ENCODE measurements at places on chromosomes 5 and 9.

GRCh38 chr5:169448826-169449225 is 134.7 kb upstream of the SPDL1 start:
- DNase-seq = no peak

- DNase-seq = peak; percentile 79
Observed at GRCh38 chr9:136095070-136096058, at the start of gene NACC2. Gene NACC2 (minus strand): TSS chr9:136095289. CDS start chr9:136050521, 44,768 bp downstream.

- peak; percentile 98 for DNase-seq
Observed at GRCh38 chr9:36029765-36030528, 6.8 kb upstream of the RECK start.

GRCh38 chr9:114070188-114071103 is 7.7 kb downstream of the AMBP start:
- DNase-seq = no peak

DNA sequence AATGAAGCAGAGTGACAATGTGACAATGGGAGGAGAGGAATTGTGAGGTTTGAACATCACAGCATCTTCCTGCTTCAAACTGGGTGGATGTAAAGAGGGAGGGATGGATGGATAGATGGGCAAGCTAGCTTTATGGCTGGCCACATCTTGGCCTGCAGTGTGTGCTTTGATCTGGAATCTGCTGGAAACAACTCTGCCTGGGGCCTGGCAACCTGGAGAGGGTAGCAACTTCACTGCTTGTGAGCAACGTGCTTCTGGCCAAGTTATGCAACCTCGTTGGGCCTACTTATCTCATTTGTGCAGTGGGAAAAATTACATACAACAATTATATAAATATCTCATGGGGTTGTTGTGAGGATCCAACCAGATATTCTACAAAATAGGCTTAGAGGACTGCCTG is 5.3 kb downstream of the IL9 start:
- no peak for DNase-seq

DNA sequence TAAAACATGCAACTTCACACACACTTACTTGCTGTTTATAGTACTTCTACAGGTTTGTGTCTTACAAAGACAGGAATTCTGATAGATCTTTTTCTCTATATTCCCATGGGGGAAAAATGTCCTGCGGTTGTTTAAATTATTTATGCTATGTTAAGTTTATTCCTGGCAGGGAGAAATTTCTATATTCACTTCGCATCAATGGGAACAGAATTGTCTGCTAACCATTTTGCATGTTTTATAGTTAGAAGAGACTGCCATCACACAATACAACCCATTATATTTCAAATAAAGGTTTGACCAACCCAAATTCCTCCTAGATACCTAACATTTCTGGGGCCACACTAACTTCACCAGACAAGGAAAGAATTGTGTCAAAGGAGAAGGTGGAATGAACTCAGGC is 110.0 kb upstream of the PRR16 start:
- no peak for DNase-seq

DNA sequence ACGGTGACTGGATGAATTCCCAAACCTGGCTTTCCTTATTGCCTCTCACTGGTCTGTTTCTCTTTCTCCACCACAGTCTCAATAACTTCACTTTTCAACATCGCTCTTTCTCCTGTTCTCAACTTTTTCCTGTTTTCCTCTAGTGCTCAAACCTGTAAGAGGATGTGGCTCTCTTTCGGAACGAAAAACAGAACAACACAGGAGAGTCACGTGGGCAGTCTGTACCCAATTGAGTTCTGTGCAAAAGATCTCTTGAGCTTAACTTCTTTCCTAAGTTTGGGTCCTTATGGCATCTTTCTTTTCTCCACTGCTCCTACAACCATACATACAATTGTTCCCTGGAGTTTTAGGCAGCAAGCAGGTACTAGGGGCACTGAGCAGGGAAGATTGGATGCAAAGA is 8.9 kb downstream of the HAVCR1 start:
- DNase-seq = no peak

- DNase-seq = peak; percentile 37
Observed at GRCh38 chr9:129185991-129186390, 7.9 kb upstream of the IER5L start.

DNA sequence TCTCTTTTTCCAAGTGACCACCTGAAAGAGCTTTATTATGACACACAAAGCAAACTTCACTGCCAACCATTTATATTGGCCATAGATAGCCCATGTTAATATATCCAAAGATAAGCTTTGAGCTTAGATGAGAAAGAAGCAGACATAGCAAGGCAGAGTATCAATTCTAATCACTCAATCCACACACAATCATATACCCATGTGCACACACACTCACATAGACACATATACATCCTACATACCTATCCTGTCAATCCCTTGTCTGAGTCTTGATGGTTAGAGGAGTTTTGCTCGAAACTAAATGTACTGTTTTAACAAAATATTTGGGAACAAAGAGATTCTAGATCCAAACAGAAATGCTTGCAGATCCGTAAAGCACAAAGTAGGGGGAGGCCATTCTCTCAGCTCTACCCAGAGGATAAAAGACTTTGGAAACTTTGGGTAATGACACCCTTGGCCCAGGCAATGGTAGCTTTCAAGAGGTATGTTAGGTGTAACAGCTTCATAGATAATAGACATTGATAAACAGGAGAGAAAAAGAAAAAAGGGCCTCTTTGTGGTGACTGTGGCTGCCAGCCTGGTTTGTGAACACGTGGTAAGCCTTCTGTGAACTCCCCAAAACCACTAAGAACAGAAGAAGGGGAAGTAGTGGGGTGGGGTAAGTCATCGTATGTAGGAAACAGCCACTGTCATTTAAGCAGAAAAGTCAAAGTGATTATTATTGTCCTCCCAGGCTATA is 121.6 kb downstream of the TLR4 start:
- DNase-seq = no peak

- DNase-seq = peak; percentile 59
Observed at GRCh38 chr9:97615439-97616072, 17.6 kb downstream of the TSTD2 start.

DNA sequence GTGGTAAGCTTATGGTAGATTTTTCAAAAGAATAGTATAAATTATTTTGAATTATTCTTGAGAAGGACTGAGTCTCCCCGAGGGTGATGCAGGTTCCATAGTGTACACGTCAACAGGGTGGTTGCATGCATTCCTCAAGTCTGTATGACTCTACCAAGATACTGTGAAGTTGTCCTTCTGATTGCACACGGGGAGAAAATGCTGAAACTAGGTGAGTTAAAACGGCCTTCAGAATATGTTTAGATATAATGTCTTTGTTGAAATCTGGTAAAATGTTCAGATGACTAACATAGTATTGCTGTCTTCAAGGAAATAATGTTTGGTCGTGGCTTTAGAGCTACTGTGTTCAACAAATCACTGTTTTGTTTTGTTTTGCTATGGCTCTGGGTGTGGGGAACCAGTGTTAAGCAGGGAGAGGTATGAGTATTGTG is 22.4 kb upstream of the TNFAIP8 start:
- DNase-seq = no peak

- no peak for DNase-seq
Observed at GRCh38 chr5:171031977-171032376, 170.2 kb downstream of the RANBP17 start.

DNA sequence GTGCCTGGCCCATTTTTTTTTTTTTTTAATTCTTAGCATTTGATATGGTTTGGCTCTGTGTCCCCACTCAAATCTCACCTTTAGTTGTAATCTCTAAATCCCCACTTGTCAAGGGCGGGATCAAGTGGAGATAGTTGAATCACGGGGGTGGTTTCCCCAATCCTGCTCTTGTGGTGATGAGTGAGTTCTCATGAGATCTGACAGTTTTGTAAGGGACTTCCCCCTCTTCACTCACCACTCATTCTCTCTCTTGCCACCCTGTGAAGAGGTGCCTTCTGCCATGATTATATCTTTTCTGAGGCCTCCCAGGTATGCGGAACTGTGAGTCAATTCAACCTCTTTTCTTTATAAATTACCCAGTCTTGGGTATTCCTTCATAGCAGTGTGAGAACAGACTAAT is 27.2 kb downstream of the NDUFAF2 start:
- no peak for DNase-seq

DNA sequence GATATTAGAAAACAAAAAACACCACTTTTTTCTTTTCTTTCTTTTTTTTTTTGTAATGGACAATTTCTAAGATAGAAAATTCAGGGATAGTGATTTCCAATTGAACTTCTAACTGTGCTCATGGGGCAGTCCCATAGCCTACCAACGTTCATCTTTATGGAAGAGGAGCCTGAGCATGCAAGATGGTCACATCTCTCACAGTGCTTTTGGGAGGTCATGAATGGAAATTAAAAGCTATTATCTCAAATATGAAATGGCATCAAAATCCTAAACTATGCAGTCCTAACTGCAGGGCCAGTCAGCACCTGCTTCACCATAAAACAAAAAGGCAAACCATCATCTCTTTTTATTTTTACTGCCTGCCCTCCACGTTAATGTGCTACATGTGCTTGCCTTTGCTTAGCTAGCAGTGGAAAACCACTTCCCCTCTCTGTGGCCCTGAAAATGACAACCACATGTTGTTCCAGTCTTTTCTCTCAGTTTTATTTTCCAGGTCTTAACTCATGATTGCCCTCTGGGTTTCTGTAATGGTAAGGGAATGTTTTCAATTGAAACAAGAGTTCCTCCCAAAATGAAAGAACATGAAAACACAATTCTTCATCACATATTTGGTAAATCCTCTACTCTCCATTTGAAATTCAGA is 16.7 kb downstream of the IFNB1 start:
- peak; percentile 38 for DNase-seq
